ENCODE measurements at places on chromosomes 3 and 15.
A peak's percentile ranks its signal among the peaks of the same experiment; 100 is the strongest.

DNA sequence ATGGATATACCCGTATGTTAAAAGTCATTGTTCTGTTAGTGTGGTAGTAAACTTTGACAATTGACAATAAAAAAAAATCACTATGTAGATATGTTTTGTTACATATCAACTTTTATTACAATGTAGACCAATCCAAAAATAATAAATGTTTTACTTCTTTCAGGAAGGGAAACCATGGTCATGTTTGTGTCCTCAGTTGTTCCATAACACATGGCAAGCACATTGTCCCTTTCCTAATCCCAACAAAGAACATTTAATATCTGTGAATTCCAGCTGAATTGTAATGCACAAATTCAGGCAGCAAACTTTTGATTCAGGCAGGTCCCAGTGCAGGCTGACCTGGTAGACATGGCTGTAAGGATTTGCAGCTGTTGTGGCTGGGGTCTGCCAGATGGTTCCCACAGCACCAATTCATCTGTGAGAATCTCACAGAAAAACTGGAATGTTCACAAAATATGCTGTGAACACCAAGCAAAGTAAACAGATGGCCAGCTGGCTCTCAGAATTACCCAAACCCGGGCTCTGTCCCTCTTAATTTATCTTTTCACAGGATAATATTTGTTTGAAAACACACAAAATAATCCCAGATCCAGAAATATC lies 1.9 kb upstream of the SPG21 start:
- no peak for DNase-seq

DNA sequence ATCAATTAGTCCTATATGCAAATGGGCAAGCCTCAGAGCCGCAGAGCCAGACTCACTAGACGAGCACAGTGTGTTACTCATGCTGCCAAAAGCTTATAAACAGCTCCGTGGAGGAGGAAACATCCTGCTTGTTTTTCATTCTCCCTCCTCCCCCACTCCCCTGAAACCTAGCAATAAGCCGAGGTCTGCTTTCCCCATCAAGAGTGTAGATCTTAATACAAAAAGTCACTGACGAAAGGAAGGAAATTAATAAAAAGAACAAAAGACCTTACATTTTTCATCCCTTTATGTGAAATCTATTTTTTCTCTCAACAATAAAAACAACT lies 88.5 kb downstream of the XXYLT1 start:
- no peak for DNase-seq

DNA sequence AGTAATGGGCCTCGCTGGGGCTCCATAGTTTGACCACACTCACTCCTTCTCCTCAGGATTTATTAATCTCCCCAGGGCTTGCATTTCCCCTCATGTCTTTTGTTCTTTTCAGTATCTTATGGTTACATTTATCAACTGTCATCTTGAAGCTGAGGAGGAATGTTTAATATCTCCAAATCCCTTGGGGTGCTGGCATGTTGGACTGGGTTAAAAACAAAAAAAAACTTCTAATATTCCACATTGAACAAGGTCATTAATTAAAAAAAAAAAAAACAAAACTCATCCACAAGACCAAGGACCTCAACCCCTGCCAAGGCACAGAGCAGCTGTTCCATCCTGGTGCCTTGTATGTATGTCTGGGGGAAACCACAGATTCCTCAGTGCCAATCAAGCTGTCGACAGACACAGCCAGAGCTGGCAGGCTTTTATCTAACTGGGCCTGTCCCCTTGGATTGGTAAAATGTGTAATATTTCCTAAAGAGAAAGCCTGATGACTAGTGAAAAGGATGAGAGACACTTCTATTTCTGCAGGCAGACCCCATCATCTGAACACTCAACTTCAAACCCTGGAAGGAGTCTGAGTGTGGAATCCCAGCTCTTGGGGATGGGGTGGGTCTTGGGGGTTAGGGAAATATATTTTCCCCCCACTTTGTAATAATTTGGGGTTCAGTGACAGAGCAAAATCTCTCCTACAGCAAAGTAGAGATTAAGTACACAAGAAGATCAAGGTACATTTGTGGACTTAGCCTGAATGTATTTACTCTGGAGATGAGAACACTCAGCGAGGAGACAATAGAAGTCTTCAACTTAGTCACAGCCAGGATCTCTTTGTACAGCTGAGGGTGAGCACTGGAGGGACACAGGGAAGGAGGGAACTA lies 69.1 kb downstream of the TTC23 start:
- DNase-seq = no peak

GRCh38 chr3:183816681-183817510 lies 8.5 kb downstream of the MAP6D1 start:
- DNase-seq = no peak

- no peak for DNase-seq
Observed at GRCh38 chr3:3737531-3737930, 61.7 kb upstream of the LRRN1 start.

- DNase-seq = no peak
Observed at GRCh38 chr3:24494618-24495325, at the start of gene THRB. TSS of gene THRB (minus strand) at chr3:24494850.

- DNase-seq = no peak
Observed at GRCh38 chr15:101368861-101369642, 74.0 kb upstream of the SNRPA1 start.

GRCh38 chr3:10395671-10396070 lies 74.8 kb upstream of the SEC13 start:
- peak; percentile 5 for DNase-seq

DNA sequence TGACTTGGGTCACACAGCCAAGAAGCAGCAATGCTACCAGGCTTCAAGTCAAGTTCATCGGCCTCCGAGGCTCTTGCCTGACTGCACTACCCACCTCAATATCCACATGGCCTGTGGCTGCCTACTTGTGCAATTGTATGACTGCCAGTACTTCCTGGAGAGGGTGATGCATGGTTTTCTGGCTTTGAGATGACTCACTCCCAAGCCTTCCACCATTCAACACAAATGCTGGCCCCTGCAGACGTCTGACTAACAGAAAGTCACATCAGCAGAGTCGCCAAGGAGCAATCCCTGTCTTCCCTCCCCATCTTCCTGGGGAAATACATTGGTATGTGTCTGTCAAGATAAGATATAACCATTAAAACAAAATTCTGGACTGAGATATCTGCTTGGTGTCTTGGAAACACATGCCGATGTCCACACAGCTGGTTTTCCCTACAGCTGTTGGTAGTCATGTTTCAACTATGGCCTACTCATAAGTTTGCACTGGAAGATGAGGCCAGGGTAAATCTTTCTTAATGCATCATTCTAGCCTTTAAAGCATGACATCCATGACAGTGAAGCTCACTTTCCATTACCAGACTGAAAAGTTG lies 79.6 kb upstream of the SPATA12 start:
- DNase-seq = no peak

DNA sequence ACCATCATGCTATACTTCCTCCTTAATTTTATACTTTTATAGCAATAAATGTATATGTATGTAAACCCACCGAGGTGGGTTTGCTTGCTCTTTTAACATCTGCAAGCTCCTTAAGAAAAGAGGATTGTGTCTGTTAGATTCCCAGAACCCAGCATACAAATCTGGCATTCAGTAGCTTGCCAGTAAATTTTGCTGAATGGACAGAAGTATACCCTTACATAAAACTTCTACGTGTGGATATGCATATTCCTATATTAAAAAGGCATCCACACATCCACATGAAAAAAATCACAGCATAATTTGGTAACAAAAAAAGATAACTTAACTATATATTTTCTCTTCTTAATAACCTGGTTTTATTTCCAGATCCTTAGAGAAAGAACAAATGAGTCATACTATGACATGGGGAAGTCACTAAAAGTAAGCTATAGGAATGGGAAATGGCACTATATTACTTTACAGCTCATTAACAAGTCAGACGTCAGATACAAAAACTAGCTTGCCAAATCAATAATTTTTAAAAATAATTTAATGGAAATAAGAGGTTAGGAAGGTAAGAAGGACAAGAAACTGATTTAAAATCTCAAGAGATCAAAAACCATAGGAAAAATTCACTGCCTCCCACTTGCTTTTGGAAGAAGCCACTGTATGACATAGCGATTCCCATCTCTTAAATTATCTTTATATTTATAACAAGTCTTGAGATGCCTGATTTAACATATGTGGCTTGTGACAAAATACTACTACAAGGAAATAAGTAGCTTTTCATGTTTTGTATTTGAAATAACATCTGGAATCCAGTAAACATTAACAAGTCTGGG lies 68.7 kb downstream of the SUMF1 start:
- no peak for DNase-seq

- no peak for DNase-seq
Observed at GRCh38 chr3:114212646-114213045, 24.7 kb downstream of the ZNF80 start.

DNA sequence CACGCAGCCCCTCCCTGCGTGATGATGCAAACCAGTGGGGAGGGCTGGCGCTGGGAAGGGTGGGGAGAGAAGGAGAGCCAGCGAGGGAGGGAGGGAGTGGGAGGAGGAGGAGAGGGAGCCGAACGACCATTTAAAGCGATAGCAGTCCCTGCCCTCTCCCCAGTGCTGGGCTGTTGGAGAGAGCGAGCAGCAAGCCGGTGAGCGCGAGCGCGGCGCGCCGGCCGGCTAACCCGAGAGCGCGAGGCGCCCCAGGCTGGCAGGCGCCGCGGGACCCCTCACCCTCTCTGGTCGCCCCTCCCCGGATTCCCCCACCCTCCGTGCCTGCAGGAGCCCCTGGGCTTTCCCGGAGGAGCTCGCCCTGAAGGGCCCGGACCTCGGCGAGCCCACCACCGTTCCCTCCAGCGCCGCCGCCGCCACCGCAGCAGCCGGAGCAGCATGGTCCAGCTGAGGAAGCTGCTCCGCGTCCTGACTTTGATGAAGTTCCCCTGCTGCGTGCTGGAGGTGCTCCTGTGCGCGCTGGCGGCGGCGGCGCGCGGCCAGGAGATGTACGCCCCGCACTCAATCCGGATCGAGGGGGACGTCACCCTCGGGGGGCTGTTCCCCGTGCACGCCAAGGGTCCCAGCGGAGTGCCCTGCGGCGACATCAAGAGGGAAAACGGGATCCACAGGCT lies at the start of gene GRM7:
Gene GRM7 (plus strand): TSS at position 162 of the 671 bp plus-strand sequence.
- no peak for DNase-seq

GRCh38 chr15:23039917-23040281 lies 530 bp upstream of the TUBGCP5 start:
- no peak for DNase-seq

DNA sequence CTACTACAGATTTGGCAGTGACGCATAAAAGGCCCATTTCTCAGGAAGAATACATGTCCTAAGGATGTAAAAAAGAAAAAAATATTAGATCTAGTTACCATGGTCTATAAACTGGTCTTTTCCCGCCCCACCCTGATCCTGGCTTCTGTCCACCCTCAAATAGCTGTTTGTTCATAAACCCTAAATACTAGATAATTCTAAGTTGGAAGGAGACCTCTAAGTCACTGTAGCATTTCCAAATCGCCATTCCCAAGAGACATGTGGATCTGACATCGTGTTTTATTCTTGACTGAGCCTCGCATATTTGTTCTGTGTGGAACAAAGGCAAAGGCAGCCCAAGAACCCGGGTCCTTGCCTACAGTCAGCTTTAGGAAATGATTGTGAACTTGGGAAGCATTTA lies 49.0 kb downstream of the LMCD1 start:
- DNase-seq = no peak

DNA sequence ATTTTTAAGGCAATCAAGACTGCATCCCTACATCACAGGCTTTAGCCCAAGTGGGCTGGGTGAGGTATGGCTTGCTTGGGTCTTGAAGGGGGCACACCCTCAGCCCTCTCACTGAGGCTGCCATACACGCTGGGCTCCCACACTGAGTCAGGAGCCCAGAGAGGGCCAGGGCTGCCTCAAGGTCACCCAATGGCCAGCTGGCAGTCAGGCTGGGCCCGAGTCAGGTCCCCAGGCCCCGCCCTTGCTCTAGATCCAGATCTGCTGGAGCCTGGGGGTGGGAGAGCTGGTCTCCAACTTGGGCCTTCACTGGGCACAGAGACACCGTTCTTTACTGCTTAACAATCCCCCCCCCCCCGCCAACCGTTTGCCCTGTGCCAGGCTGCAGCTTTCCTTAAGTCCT lies 88.1 kb downstream of the IQSEC1 start:
- no peak for DNase-seq

GRCh38 chr15:67907184-67907723 lies 67.4 kb upstream of the RNU6-1 start:
- no peak for DNase-seq

- DNase-seq = no peak
Observed at GRCh38 chr15:28243901-28244300, 78.1 kb downstream of the HERC2 start.

GRCh38 chr3:170907637-170908234 lies 701 bp downstream of the EIF5A2 start:
- no peak for DNase-seq

DNA sequence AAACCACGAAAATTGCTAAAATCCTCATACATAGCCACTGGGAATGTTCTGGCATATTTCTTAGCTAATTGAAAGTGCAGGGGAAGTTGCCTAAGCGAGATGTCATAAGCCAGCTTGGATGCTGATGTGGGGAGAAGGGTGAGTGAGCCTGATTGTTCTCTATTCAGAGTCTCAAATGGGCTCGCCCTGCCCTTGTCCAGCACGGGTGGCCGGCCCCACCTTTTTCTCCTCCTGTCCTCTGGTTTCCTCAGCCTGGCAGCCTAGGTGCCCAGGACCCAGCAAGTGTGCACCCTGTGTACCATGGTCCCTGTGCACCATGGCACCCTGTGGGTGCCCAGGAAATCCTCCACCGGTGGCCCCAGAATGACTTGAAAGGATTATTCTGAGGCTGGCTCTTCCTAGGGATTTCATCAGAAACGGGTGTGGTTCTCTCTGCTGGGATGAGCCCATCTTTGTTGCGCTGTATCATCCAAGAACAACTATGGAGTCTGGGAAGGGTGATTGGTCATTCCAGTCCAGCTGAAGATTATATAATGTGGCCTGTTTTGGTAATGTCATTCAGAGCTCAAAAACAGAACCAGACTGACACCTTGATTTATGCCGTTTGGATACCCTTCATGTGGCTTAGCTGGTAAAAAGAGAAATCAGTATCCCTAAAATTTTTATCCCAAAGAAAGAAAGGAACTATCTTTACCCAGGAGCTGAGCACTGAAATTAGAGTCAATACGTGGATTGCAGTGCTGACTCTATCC lies 150.8 kb upstream of the BHLHE40 start:
- no peak for DNase-seq

DNA sequence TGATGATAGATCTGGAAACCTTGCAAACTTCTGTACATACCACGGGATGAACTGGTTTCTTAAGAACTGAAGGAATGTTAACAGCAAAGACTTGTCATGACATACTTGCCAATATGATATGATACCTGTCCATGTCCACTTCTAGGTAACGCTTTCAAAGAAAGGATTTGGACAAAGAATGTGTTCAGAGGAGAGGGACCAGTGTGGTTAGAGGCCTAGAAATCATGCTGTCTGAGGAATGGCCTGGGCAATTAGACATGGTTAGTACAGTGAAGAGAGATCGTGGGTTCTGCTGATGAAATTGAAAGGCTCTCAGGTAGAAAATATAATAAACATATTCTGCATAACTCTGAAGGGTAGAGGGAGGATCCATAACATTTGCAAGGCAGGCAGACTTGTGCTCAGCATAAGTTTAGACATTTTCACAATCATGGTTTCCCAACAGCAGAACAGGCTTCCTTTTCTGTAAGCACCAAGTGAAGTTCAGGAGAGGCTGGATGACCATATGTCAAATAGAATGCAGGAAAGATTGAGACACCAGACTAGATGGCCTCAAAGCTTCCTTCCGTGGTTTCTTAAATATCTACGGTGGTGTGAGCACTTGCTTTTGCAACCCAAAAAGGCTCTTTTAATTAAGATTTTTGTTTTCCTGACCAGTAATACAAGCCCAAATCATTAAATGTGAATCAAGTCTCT lies 39.9 kb downstream of the TGFBR2 start:
- DNase-seq = no peak
